ENCODE measurements at places on chromosomes 6 and 20. TPM values are rescaled to one million over a fixed set of nuclear protein-coding genes. Genes with fewer than 3 reads are reported as not detected.
A peak's percentile ranks its signal among the peaks of the same experiment; 100 is the strongest.

GRCh38 chr6:21955053-21955595, 341.7 kb downstream of the PRL start:
- H3K36me3 ChIP-seq: peaks cover 2% of the 10 kb centered on the region
- no peak for DNase-seq
- H3K27ac ChIP-seq: no peak overlapping the region
- H3K27me3 ChIP-seq: no peaks in the 10 kb centered on the region
- H3K4me1 ChIP-seq: no peaks in the 10 kb centered on the region

DNA sequence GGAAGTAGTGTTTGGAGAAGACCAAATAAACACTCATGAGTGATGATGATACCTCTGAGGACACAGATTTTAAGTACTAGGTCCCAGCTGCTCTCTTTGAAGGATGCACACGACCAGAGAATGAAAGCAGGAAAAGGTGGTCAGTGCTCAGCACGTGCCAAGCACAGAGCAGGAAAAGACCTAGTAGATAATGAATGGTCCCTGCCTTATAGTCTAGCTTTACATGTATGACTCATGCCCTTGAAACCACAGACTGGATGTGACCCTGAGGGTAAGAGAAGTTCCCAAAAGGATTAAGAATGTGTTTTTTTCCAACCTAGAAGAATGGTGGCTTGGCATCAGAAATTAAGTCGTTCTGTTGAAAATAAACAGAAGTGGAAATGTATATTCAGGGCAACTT, 2.8 kb upstream of the MC3R start:
- H3K36me3 ChIP-seq: peaks cover 2% of the 10 kb centered on the region
- H3K27me3 ChIP-seq: peaks cover 54% of the 10 kb centered on the region
- DNase-seq: no peak
- H3K4me1 ChIP-seq: peaks cover 2% of the 10 kb centered on the region

- no peak for DNase-seq
- H3K4me1 ChIP-seq: peaks cover 14% of the 10 kb centered on the region
- H3K27me3 ChIP-seq: no peaks in the 10 kb centered on the region
- no peaks in the 10 kb centered on the region for H3K36me3 ChIP-seq
- peak overlapping the region; percentile 24 for H3K27ac ChIP-seq
Measured at GRCh38 chr6:110682460-110682853, 132.8 kb downstream of the CDK19 start.

Gene PBOV1
- total RNA-seq: not detected

GRCh38 chr20:61312925-61313324, 60.9 kb downstream of the CDH4 start:
- H3K4me1 ChIP-seq: no peaks in the 10 kb centered on the region
- no peaks in the 10 kb centered on the region for H3K27me3 ChIP-seq
- H3K27ac ChIP-seq: no peak overlapping the region
- H3K36me3 ChIP-seq: no peaks in the 10 kb centered on the region
- H3K4me3 ChIP-seq: no peak overlapping the region
- DNase-seq: no peak

- no peak for DNase-seq
- H3K27me3 ChIP-seq: peaks cover 53% of the 10 kb centered on the region
- H3K4me1 ChIP-seq: no peaks in the 10 kb centered on the region
- H3K36me3 ChIP-seq: no peaks in the 10 kb centered on the region
- H3K4me3 ChIP-seq: no peak overlapping the region
Measured at GRCh38 chr6:3535776-3536435, 79.1 kb upstream of the SLC22A23 start.

Gene BMP6
- 16.8 TPM for total RNA-seq

DNA sequence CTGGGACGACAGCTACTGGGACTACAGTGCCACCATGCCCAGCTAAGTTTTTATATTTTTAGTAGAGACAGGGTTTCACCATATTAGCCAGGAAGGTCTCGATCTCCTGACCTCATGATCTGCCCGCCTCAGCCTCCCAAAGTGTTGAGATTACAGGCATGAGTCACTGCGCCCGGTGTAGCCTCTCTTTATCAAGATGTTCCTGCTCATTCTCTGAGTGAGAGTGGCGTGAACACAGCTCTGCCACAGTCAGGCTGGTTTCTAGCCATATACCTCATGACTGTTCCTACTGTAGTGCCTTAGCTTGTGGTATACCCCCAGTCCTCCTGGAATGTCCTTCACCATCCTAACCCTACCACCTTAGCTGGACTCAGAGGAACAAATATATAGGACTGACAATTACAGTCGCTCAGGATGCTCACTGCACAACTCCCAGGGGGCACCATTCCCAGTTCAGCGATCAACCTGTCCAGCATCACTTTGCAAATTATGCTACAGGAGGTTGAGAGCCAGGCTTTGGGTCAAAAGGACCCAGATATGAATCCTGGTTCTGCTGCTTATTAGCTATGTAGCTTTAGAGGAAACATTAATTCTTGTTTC, 86.3 kb downstream of the CHMP4B start:
- peak overlapping the region; percentile 14 for H3K27ac ChIP-seq
- peaks cover 42% of the 10 kb centered on the region for H3K27me3 ChIP-seq
- no peak for DNase-seq
- no peaks in the 10 kb centered on the region for H3K4me1 ChIP-seq
- H3K36me3 ChIP-seq: peaks cover 5% of the 10 kb centered on the region

DNA sequence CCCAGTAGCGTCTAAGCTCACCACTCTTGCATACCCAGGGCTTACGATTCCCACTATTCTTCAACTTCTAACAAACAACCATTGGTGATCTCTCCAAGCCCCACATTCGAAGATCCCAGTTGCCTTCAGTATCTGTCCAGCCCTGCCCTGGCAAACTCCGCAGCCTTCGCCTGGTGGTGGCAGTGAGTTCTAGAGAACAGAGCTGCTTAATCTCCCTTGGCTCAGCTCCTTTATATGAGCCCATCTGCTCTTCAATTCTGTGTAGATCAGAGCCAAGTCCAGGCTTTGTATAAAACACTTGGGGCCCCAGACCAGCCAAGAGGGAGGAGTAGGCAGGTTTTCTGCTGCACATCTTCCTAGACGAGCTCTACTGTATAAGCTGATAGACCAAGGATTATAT, 193.3 kb downstream of the PHACTR1 start:
- no peaks in the 10 kb centered on the region for H3K36me3 ChIP-seq
- DNase-seq: no peak
- H3K27ac ChIP-seq: no peak overlapping the region
- H3K27me3 ChIP-seq: peaks cover 43% of the 10 kb centered on the region
- H3K4me1 ChIP-seq: no peaks in the 10 kb centered on the region

DNA sequence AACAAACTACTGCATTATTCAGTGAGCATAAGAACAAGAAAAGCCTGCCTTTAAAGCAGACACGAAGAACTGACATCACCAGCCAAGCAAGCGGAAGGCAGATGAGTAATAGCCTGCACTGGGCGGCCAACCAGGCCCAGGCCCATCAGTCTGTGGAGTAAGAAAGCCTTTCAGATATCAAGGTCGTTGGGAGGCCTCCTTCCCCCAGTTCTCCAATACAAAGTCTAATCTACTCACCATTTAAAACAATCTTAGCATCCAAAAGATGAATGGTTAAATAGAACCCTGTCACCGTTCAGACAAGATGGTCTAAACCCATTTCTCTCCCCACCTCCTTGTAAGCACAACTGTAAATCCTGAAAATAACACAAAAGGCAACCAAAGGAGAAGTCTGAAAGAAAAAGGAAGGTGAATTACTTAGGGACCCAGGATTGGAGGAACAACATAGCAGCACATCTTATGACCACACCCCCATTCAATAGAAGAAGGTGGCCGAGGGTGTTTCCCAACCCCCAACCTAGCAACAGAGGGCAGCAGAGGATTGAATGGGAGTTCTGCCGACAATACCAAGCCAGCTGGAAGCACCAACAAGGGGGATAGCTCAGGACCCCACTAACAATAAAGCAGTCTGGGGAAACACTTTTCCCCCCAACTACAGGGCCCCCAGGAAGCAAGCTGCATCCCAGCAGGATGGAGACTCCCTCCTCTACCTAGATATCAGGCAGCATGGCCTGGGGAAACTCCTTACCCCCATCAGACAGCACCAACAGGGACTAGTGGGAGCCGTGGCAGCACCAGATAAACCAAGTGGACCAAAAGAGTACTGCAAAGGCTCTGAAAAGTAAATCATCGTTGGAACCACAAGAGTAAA, 67.9 kb downstream of the ZHX3 start:
- H3K27me3 ChIP-seq: no peaks in the 10 kb centered on the region
- no peak overlapping the region for H3K4me3 ChIP-seq
- H3K4me1 ChIP-seq: peaks cover 16% of the 10 kb centered on the region
- no peak for DNase-seq
- no peaks in the 10 kb centered on the region for H3K36me3 ChIP-seq

DNA sequence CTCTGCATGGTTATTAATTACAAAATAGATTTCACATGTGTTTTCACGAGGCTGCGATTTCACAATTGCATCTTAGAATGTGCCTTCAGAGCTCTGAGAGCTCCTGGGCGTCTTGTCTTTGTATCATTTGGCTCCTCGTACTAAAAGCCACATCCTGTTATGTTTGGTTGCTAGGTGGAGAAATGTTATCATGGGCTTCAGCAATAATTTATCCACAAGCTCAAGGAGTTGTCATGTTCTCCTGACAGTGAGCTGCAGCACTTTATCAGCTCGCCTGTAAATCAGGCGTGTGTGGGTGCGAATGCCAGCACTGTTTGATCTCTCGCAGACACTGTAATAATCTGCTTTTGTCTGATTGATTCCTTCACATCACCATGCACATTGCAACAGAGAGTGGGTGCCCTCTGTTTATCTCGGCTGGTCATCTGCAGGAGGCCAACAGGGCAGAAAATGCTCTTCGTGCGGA, 218.6 kb upstream of the ZFP64 start:
- no peaks in the 10 kb centered on the region for H3K27me3 ChIP-seq
- DNase-seq: no peak
- H3K27ac ChIP-seq: peak overlapping the region; percentile 91
- H3K4me3 ChIP-seq: peak overlapping the region; percentile 80

GRCh38 chr6:99905209-99906106, 88.6 kb downstream of the MCHR2 start:
- no peaks in the 10 kb centered on the region for H3K4me1 ChIP-seq
- H3K36me3 ChIP-seq: no peaks in the 10 kb centered on the region
- H3K27ac ChIP-seq: no peak overlapping the region
- no peak for DNase-seq
- H3K4me3 ChIP-seq: no peak overlapping the region

- no peak overlapping the region for H3K4me3 ChIP-seq
- no peaks in the 10 kb centered on the region for H3K27me3 ChIP-seq
- no peak overlapping the region for H3K27ac ChIP-seq
- no peaks in the 10 kb centered on the region for H3K36me3 ChIP-seq
Measured at GRCh38 chr6:157269261-157269794, 54.0 kb downstream of the TMEM242 start.

DNA sequence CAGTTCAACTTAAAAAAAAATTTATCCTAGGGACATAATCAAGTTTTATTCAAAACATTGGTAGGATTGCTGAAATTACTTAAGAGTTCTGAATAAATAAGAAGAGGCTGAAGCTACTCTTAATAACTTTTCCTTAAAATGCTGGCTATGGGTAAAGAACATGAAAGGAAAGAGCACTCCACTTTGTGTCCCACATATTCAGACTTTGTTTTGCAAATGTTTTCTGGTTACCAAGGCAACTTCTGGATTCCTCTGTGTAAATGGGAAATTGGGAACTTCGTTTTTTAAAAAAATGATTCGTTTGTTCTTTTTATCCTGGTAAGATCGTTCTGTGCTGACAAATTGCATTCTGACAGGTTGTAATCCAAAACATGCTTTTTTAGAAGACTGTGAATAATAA, 115.0 kb downstream of the KIF6 start:
- DNase-seq: no peak
- H3K27ac ChIP-seq: no peak overlapping the region
- peaks cover 13% of the 10 kb centered on the region for H3K27me3 ChIP-seq
- no peak overlapping the region for H3K4me3 ChIP-seq
- no peaks in the 10 kb centered on the region for H3K4me1 ChIP-seq

GRCh38 chr6:56288347-56288746, 41.0 kb upstream of the COL21A1 start:
- H3K4me3 ChIP-seq: no peak overlapping the region
- DNase-seq: no peak
- no peaks in the 10 kb centered on the region for H3K36me3 ChIP-seq

GRCh38 chr6:14772188-14772587, 473.7 kb upstream of the JARID2 start:
- DNase-seq: no peak
- H3K27ac ChIP-seq: no peak overlapping the region
- peaks cover 12% of the 10 kb centered on the region for H3K27me3 ChIP-seq

Gene GSTA2
- not detected for total RNA-seq

DNA sequence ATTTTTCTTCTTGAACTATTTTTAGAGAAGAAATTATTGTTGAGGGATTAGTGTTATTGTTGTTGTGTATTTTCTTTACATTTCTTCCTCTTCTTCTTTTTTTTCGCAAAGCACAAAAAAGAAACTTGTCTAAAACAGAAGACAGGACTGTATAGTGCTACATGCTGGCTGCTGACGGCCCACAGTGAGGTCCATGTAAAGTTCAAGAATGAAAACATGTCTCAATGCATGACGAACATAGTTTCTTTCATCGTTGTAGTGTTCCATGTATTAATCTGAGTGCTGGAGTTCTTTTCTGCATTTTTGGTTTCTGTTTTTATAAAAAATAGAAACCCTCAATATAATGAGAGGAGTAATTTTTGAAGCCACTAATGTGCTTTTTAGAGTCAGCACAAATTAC, 462.9 kb upstream of the MARCKS start:
- no peak overlapping the region for H3K27ac ChIP-seq
- H3K4me3 ChIP-seq: no peak overlapping the region
- no peaks in the 10 kb centered on the region for H3K36me3 ChIP-seq
- DNase-seq: no peak
- no peaks in the 10 kb centered on the region for H3K4me1 ChIP-seq

Gene TTLL9
- not detected for total RNA-seq

DNA sequence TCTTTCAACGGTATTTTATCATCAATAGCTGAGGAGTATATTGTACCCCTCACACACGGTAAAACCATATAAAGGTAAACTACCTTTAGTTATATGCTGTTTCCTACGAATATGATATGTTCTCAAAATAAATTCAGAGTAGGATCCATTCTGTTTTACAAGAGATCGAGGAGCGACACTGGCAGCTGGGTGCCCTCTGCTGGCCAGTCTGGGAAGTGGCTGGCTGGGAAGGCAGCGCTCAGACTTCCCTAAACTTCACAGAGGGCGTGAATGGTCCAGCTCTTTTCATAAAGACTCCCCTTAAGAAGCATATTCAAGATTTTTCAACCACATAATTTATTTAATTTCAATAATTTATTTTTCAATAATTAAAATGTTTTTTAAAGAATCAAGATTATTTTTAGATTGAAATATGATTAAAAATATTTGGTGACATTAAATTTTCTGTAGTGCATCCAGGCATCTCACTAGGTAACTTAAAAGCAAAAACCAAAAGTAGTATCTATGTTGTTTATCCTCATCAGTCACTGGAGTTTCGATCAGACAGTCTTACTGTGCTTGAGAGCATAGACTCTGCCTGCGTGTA, 187.5 kb upstream of the PDE10A start:
- peaks cover 76% of the 10 kb centered on the region for H3K27me3 ChIP-seq
- no peaks in the 10 kb centered on the region for H3K36me3 ChIP-seq
- H3K4me3 ChIP-seq: no peak overlapping the region
- H3K27ac ChIP-seq: no peak overlapping the region
- H3K4me1 ChIP-seq: peaks cover 4% of the 10 kb centered on the region

Gene HLA-DOA
- total RNA-seq: 2.6 TPM

Gene HLA-DMB
- total RNA-seq: 23.3 TPM

Gene VSX1
- not detected for total RNA-seq

DNA sequence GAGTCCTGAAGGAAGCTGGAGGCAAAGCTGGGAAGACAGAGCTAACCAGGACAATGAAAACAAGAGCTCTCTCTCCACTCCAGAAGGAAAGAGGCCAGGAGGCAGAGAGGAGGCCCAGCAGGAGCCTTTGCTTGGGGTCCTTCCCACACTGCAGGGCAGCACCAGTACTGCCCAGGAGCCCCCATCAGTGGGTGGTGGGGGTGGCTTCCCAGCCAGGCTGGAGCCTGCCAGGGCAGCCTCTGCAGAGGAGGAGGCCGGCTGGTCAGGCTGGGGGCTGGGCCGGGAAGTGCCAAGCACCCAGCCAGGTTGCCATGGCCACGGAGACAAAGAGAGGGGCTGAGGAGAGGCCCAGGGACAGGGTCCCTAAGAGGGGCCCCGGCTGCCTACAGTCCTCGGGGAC, 33.4 kb downstream of the PREX1 start:
- no peaks in the 10 kb centered on the region for H3K36me3 ChIP-seq
